ENCODE measurements at places on chromosomes 2 and 18. TPM values are rescaled to one million over a fixed set of nuclear protein-coding genes. Genes with fewer than 3 reads are reported as not detected.

Gene RAB6C
- not detected for total RNA-seq

Gene NDC80
- total RNA-seq, result 39.6 TPM

Gene KCNG2
- total RNA-seq, result not detected

Gene SERPINB13
- total RNA-seq, result not detected

Gene ASPRV1
- 0.15 TPM for total RNA-seq

Gene G6PC2
- not detected for total RNA-seq

Gene SAP130
- total RNA-seq, result 34.3 TPM

GRCh38 chr18:11114653-11115052, 34.7 kb downstream of the PIEZO2 start:
- DNase-seq, result no peak

DNA sequence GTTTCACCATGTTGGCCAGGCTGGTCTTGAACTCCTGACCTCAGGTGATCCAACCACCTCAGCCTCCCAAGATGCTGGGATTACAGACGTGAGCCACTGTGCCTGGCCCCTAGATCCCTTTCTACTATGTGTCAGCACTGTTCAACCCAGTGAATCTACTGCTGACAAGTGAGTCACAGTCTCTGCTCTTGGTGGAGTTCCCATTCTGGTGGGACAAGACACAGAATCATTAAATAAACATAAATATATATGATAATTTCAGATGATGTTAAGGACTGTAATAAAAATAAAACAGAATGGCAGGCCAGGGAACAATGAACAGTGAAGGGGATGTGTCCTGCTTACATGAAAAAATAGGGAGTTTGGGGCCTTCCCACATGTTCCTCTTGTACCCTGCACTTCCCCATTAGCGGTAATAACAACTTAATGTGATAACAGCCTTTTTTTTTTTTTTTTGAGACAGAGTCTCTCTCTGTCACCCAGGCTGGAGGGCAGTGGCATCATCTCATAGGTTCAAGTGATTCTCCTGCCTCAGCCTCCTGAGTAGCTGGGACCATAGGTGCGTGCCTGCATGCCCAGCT, 112.2 kb downstream of the CPO start:
- DNase-seq, result no peak

DNA sequence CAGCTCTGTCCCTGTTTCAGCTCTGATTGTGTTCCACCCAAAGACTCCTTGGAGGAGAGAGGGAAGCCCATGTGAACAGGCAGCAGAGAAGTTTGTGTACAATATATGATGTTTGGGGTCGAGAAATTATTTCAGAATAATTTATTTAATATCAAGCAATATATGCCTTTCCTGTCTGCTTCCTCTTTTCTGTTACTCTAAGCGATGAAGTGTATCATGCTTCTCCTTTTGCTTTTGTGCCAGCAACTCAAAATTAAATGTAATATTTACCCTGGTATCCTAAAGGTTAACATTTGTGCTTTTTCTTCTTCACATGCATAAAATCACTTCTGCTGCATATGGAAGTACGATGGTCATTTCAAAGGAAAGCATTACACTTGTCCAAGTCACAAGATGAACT, 2.4 kb upstream of the NTSR2 start:
- DNase-seq, result no peak

GRCh38 chr2:59968441-59968840, 585.0 kb downstream of the BCL11A start:
- no peak for DNase-seq

DNA sequence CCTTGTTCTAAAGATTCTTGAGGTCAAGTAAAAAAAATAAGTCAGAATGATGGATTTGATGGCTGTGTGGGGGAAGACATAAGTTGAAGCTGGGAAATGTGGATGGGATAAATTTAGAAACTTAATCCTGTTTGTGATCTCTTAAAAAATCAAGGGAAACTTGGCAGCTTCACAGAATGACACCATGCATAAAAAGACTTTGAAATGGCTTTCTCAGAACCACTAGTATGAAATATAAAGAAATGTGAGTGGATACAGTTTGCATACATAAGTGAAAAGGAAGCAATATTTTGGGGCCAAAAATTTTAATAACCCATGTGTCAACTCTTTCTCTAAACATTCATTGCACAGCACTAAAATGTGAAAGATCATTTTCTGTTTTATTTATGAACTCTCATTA, 21.7 kb downstream of the CDH19 start:
- DNase-seq, result no peak

DNA sequence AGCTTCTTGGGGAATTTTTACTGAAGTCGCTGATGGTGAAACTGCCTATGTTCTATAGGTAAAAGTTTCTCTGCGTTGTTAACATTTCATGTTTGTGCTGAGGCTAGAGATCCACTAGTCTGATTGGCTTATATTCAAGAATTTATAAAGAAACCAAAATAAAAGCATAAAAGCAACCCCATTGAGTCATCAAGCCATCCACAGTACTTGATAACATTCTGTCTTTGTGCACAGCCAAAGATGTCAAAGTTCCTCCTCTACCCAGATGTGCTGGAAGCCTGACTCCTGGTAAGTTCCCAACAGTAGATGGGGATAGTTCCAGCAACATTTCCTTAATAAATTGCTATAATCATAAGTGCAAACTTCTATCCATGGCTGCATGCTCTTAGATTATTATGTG, 107.8 kb downstream of the TANC1 start:
- peak; percentile 87 for DNase-seq

- DNase-seq, result no peak
These were observed 11.4 kb upstream of the CIDEA start for GRCh38 chr18:12242658-12243260.

GRCh38 chr18:33870059-33870458, 292.0 kb downstream of the ASXL3 start:
- no peak for DNase-seq

GRCh38 chr2:121033461-121033996, 251.5 kb downstream of the TFCP2L1 start:
- no peak for DNase-seq

DNA sequence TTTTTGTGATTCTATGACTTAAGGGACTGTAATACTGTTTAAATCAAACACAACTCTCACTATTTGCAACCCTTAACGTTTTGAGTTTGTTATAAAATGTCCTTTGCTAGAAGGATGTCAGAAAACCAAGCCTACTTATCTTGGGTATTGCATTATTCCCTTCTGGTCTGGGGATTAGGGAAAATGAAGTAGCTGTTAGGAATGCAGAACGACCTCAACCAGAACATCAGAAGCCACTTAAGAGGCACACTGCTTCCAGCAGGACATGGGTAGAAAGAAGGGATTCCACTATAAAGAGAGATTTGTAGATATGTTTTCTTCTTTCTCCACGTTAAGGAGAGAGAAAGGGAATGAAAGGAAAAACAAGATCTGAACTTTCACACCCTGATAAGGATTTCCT, 101.2 kb downstream of the SETBP1 start:
- peak; percentile 48 for DNase-seq

DNA sequence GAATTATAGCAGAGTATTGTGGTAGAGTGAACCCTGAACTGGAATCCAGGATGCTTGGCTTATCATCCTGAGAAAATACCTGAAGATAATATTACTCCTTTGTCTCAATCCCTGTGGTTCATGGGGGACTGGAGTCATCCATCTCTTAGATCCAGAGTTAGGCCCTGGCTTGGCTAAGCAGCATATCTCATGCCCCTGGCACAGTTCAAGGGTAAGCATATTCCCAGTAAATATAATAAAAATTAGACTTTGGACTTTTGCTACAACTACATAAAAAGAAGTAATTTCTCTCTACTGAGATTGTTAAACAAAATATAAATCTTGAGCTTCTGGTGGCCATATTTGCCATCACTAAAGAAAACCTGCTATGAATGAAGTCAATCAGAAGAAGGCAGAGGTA, 47.7 kb upstream of the STK39 start:
- no peak for DNase-seq

- DNase-seq, result no peak
These were observed 1452.6 kb upstream of the ACVR2A start for GRCh38 chr2:146392186-146392585.

DNA sequence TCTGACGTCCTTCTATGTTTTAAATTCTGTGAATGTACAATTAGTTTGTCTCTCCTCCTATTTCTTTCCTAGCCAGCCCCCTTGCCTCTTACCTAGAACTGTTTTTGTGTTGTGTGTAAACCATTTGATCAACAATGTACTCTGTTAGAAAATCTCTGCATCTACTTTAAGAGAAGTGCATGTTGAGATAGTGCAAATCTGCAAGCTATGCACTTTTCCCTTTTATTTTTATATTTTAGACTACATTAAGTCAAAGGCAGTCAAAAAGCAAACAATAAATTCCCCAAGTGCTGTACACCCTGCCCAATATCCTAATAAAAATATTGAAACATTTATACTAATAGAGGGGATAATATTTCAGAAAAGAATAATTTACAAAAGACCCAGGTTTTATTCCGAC, 13.7 kb downstream of the LYPD6 start:
- no peak for DNase-seq

GRCh38 chr2:223090540-223091235, 38.7 kb downstream of the KCNE4 start:
- no peak for DNase-seq

DNA sequence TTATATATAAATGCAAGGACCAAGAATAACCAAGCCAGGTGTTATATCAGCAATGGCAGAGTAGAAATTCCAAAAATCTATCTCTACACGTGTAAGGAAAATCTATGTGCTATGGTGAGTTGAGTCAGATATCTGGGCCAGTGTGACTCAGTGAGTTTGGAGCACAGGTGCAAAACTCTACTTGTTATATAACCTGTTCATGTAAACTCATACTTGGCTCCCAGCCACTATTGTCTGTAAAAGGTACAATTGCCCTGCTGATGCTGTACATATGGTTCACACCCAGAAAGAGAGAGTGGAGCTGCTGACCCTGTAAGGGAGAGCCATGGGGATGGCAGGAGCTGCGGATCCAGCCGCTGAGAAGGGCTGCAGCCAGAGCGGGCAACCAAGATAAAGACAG, 112.0 kb downstream of the TRABD2A start:
- DNase-seq, result no peak

GRCh38 chr2:40285391-40285790, 166.5 kb downstream of the SLC8A1 start:
- DNase-seq, result no peak

DNA sequence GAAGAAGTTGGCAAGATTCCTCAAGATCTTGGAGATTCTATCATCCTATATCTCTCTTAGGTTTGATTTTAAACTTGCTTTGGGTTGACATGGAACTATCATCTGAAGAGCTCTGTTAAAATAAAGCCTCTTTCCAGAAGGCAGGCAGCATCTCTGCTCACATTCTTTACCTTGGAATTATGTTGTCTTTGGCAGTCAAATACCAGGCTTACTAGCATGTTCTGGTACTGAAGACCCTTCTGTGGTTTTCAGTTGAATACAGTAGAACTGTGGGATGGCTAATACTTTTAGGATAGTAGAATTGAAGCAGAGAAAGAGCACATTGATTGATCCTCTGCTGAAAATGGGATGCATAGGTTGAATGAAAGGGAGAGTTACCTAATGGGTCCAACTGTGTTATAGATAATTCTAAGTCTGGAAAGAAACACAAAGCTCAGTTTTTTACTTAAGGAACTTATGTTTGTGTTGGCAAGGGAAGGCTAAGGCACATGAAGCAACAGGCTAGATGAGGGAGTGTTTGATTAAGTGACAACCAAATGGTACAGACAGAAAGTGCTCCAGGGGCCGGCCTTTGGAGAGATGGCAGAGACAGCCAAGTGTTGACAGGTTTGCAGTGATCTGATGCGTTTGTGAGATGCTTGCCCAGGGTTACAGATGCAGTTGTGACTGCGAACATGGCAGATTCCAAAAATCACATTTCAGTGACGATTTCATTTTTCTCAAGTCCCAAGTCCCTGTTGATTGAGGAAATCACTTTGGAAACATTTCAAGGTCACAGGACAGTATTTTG, 397.9 kb downstream of the MEIS1 start:
- no peak for DNase-seq

DNA sequence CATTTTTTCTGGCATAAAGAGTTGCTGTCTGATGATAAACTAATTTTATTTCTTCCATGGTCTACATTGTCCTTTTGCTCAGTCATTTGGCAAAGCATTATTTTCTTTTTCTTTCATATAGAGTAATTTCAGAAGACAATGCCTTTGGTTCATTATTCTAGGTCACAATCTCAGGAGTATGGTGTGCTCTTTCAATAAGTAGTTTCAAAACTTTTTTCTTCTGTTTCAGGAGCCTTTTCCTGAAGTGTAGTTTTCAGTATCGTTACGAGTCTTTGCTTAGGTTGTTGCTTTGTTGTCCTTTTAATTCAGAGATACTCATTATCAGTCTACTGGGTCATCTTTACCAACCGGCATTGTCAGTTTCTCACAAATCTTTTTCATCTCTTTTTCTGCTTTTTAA, 100.4 kb upstream of the GPC1 start:
- DNase-seq, result no peak

DNA sequence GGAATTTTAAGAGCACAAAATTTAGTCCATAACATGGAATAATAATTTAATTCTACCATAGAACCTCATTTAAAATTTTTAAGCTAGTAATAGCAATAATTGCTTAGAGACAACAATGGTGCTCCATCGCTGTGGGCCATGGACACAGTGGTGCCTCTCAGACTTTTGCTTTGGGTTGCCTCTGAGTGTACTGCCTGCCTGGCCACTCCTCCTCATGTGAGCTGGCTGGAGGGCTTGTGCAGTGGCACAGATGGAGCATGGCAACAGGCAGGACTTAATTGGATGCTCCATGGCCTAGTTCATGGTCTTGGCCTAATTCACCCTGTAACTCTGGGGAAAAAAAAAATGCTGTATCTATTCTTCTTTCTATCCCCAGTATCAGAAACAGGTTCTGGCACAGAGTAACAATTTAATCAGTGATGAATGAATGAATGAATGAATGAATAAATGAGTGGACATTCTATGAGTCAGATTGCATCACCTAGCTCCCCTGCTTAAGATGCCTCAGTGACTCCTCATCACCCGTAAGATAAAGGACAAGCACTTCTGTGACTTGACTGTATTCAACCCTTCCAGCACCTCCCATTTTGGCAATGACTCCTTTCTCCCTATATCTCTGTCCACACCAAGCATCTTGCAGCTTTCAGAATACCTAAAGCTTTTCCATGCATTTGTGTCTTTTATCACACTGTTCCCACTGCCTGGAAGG, 211.8 kb upstream of the SLC14A2 start:
- no peak for DNase-seq

- DNase-seq, result no peak
These were observed 258.9 kb downstream of the DYSF start for GRCh38 chr2:71712158-71712818.

GRCh38 chr2:168577885-168578284, 121.8 kb downstream of the CERS6 start:
- DNase-seq, result no peak

DNA sequence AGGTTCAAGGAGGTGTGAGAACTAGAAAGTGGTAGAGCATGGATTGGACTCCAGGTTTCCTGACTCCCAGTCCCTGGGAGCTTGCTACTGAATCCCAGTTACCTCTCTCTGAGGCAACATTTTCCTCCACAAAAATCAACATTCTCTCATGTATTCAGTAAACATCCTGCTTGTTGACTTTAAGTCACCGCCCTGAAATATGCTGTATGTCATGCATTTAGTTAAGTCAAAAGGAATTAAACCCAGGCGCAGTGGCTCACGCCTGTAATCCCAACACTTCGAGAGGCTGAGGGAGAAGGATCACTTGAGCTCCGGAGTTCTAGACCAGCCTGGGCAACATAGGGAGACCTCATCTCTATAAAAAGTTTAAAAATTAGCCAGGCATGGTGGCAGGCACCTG, 3.8 kb downstream of the MATN3 start:
- no peak for DNase-seq

- no peak for DNase-seq
These were observed 96.3 kb downstream of the NOL4 start for GRCh38 chr18:34128436-34128835.

GRCh38 chr2:129056959-129057317, 738.3 kb upstream of the HS6ST1 start:
- no peak for DNase-seq

GRCh38 chr2:127609031-127609751, 36.8 kb upstream of the GPR17 start:
- no peak for DNase-seq
